ENCODE measurements at places on chromosomes 2 and 18.
A peak's percentile ranks its signal among the peaks of the same experiment; 100 is the strongest.

- no peak for DNase-seq
These were observed 80.9 kb downstream of the BCL2 start for GRCh38 chr18:63238693-63239075.

DNA sequence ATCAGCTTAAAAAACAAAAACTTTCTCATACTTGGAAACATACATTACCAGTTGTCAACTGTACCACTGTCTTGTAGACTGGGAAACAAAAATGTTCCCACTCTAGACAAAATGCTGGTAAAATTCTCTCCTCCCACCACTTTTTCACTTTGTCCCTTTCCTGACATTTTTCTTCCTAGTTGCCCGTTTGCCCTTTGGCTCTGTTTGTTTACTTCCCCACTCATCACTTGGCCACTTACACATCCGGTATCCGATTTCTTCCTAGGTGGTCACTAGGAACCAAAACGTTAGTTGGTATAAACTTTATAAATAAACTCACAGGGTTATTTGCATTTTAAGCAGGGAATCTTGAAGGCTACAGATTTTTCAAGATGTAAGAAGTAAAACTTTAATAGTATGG is 84.9 kb downstream of the METTL4 start:
- no peak for DNase-seq

- DNase-seq: peak; percentile 60
These were observed 66.7 kb downstream of the PTPN4 start for GRCh38 chr2:119826370-119826961.

DNA sequence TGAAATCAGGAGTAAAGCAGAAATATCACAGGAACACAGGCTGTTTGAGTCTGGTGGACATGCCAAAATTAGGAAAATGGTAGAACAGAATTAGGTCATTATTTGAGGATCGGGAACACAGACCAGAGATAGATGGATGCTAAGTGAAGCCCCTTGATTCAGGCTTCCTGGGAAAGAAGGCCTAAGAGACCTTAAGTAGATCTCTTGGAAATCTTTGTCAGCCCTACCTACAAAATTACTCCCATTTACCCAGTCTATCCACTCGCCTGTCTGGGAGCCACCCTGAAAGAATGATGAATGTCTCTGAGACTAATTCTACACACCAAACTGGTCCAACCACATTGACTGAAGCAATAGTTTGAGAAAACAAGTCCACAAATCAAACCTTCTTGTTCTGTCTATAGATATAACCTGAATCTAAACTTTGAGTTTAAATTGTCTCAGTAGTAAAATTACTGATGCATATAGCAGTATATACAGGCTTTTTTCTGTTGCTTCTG is 36.6 kb upstream of the TANK start:
- no peak for DNase-seq

DNA sequence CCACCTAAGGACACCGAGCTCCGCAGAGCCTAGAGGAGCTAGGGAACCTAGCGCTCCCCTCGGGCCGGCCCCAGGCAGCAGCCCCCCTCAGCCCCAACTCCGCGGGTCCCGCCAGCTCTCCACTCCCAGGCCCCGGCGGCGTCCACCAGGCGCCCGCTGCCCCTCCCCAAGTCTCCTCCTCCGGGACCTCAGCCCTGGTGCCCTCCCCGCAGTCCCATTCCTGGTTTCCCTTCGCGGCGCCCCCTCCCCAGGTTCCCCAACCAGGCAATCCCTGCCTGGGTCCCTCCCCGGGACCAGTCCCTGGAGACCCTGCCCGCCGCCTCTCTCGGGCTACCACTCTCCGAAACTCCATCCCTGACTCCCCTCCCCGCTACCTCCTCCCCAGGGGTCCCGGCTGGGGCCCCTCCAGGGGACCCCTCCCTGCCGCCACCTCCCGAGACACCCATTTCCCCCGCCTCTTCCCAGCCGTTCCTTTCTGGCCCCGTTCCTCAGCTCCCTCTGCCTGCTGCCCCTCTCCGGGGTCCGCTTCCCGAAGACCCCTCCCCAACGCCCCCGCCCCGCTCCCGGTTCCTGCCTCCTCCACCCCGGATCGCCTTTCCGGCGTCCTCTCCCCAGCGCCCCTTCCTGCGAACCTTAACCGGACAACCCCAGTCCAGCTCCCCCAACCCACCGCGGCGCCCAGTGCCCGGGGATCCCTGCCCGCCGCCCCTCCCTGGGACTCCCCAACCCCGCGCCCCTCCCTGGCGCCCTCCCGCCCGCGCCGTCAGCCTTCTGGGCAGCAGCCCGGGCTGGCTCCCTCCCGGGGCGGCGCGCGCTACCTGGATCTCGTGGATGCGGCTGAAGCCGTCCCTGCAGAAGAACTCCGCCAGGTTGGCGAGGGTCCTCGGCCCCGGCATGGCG is 678 bp downstream of the CYP27C1 start:
- no peak for DNase-seq
